ENCODE measurements at places on chromosomes 4 and X.

GRCh38 chrX:79601341-79602131 is 234.4 kb upstream of the ITM2A start:
- DNase-seq, result no peak

- no peak for DNase-seq
Observed at GRCh38 chr4:13546142-13546940, 2.0 kb upstream of the NKX3-2 start.

DNA sequence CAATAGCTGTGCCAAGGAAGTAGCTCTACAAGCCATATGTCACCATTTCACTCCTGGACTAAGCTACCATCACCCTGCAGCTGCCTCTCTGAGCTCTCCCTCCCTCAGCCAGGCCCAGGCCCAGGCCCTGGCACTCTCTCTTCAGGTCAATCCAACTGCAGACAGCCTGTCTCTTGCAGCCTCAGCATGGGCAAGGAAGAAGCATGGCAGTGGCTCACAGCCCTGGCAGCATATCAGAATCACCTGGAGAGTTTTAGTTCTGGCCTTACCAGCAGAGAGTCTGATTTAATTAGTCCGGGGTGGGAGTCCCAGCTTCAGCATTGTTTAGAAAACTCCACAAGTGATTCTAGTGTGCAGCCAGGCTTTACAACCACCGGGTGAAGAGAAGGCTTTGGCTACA is 31.5 kb downstream of the NALF2 start:
- DNase-seq, result no peak

DNA sequence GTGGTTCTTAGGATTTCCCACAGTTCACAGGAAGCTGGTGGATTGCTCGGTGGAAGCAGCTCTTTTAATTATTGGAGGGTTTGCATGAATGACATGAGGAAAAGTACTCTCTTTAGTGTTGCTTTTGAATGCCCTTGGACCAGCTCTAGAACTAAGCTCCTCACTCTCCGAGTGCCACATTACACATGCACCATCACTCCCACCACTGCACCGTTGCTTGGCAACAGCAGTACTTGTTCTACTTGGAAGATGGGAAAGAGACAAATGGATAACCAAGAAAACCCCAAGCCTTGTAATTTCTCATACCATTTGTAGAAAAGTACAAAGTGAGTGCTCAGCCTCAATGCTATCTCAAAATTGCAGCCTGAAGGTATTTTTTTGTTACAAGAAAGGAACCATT is 620.2 kb upstream of the BOD1L1 start:
- no peak for DNase-seq

- DNase-seq, result no peak
Observed at GRCh38 chr4:89422441-89422990, 114.9 kb upstream of the GPRIN3 start.

- no peak for DNase-seq
Observed at GRCh38 chr4:68630371-68630770, 40.1 kb downstream of the UGT2B15 start.

- no peak for DNase-seq
Observed at GRCh38 chr4:82501154-82501442, 60.7 kb downstream of the TMEM150C start.
